ENCODE measurements at places on chromosomes 3 and 15.

DNA sequence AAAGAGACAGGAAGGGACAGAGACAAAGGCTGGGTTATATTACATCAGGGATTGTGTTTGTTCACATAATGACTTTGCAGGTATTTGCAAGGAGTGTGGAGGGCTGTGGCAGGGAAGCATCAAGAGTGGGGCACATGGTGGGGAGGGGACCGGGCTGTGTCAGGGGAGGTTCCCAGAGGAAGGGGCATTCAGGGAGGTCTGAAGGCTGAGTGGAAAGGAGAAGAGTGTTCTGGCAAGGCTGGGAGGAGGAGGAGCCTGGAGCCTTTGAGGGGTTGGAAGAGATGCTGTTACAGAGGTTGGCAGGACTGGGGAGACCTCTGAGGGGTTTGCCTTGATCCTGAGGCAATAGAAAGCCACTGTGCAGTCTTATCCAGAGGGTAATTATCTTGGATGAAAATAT is 49.4 kb downstream of the EXOG start:
- no peak for DNase-seq

DNA sequence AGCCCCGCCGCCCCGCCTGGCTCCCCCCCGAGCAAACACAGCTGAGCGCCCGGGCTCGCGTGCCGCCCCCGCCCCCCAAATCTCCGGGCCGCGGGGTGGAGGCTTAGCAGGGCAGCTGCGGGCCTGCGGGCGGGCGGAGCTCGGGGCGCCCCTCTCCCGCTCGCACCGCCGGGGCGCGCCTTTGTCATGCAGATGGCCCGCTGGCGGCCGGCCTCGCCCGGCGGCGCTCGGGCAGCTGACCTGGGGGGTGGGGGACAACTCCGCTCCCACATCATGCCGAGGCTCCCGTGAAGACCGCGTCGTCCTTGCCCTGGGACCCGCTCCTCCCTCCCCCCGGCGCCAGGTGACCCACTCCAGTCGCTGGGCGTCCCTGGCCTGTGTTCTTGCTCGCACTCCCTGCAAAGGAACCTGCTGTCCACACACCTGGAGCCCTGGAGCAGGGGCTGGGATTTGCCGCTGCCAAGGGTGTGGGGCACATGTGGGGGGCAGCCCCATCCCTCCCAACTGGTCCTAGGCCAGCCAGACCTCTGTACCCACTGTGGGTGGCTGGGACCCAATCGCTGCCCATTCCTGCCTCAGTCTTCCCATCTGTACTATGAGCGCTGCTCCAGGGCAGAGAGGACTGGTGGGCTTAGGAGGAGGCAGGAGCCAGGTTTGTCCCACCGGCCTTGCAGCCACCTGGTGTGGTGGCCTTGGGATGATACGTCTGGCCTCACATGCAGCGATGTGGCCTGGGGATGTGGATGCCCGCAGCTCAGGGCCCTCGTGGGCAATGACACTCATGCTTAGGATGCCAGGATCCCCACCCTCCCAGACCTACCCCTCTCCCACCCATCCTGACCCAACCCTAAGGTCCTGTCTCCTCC is 33.5 kb downstream of the DNAJB8 start:
- DNase-seq: no peak

- DNase-seq: no peak
These were observed 39.6 kb downstream of the VGLL3 start for GRCh38 chr3:86951322-86951721.

DNA sequence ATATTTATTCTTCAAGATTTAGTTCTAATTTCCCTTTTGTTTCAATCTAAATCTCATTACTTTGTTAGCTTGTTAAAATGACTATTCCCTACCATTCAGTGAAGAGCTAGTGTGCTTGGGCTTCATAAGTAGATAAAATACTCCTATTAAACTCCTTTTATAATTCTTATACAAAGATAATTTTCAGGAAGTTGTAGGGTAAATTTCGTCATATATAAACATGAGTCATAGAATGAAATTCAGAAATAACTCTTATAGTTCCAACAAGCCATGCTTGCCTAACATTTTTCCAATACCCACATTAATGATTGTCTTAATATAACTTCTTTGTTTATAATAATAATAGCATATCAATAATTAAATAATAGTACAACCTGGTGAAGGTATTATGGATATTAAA is 407.3 kb downstream of the NAALADL2 start:
- DNase-seq: peak; percentile 24

- DNase-seq: no peak
These were observed 430.3 kb downstream of the NTRK3 start for GRCh38 chr15:87826119-87826747.

DNA sequence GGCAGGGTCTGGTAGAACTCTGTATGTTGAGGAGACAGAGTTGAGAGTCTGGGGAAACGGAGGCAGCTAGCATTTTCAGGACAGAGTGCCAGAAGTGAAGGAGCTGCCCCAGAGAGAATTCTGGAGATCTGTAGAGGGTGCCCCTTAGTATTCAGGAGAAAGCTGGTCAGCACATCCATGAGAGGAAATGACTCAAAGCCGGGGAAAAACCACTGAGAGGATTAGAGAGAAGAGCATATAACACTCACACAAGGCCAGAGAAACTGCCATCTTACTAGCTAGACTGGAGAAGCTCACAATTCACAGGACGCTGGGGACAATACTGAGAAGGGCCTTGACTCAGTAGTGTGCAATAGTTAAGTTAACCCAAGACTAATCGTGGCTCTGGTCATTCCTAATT is 75.7 kb upstream of the DPPA4 start:
- DNase-seq: no peak

- no peak for DNase-seq
These were observed 498.5 kb upstream of the GBE1 start for GRCh38 chr3:82259994-82260393.

DNA sequence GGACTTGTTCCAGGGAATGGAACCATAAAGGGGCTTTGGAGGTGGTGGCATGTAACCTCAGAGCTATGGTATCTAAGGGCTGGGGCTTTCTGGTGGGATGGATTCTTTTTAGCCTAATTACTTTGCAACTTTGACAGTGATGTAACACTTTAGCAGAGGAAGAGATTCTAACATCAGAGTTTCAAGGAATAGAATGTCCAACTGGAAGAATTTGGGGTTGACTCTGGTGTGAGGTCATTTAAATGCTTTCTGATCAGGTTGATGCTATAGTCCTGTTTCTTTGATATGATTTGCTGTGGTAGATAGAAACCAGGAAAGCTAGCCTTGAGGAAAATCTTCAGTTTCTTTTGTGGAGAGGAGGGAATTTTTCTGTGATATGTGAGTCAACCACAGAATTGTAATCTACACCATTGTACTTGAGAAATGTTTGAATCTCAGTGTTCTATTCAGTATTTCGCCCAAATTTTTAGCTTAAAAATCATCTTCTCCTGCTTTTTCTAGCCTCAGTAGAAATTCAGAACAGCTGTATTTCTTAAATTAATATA is 40.0 kb downstream of the ATP2C1 start:
- DNase-seq: no peak

- DNase-seq: no peak
These were observed 179.9 kb downstream of the CNTN6 start for GRCh38 chr3:1272546-1273265.

GRCh38 chr3:85258819-85259218 is 300.0 kb downstream of the CADM2 start:
- no peak for DNase-seq

- DNase-seq: no peak
These were observed 26.3 kb downstream of the MRPS11 start for GRCh38 chr15:88493844-88494243.

DNA sequence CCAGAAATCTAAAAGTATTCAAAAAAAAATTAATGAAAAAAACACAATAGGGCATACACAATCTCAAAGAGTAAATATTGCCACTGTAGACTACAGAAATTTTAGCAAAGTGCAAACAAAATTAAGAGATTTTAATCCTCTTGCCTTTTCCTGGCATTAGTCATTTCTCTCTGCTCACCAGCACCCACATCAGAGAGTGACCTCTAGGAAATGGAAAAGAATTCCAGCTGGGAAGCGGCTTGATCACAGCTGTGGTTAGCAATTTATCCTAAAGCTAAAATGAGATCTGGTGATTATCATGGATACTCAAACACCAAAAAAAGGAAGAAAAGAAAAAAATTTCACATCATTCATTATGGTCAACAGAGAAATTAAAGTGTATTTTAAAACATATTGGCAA is 7.5 kb downstream of the CSNK1G1 start:
- no peak for DNase-seq

DNA sequence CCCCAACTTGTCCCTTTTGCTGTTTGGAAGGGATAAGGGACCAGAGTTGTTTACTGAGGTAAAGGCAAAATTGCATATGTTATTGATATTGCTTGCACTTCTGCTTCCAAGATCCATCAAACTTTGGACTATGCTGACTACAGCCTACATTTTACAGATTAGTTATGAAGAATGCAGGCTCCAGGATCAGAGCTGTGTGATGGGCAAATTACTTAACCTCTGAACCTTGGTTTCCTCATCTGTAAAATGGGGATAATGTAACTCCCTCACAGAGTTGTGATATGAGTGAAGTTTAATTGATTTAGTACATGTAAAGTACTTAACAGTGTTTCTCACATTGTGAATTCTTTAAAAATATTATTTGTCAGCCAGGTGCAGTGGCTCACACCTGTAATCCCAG is 15.9 kb downstream of the FAIM start:
- DNase-seq: no peak

All from inflammatory macrophage treated with lipopolysaccharide for 4 hours (primary cell).